ENCODE measurements at places on chromosomes 7 and 10.
A peak's percentile ranks its signal among the peaks of the same experiment; 100 is the strongest.

- no peak for DNase-seq
Measured at GRCh38 chr7:69622014-69622835, 23.9 kb downstream of the AUTS2 start.

DNA sequence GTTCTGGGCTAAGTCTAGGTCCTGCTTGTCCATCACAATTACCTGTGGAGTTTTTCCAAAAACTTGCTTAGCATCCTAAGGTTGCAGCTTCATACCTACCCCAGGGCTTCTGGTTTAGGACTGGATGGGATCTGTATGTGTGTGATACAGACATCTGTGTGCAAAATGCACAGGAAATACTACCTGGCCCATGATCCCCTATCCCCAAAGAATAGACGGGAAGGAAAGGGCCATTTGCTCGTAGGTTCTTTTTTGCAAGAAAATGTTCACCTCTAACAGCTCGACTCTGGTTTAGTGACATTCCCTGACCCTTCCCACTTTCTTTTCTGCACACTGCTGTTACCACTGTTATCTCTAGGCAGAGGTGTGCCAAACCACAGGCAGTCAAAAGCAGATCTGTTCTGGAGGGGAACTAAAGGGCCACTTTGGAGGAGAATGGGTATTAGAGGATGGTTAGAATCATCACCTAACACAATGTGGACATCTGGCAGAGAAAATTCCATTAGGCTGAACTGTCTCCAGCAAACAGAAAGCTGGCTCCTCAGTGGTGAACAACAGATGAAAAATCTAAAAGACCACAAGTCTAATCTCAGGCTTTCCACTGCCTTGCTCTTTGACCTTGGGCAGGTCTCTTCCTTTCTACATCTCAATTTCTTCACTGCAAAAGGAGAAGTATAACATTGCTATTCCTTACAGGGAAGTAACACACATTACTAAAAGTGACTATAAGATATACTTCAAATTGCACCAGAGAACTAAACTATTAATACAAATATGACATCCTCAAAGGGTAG is 107.4 kb downstream of the UBE2H start:
- no peak for DNase-seq

DNA sequence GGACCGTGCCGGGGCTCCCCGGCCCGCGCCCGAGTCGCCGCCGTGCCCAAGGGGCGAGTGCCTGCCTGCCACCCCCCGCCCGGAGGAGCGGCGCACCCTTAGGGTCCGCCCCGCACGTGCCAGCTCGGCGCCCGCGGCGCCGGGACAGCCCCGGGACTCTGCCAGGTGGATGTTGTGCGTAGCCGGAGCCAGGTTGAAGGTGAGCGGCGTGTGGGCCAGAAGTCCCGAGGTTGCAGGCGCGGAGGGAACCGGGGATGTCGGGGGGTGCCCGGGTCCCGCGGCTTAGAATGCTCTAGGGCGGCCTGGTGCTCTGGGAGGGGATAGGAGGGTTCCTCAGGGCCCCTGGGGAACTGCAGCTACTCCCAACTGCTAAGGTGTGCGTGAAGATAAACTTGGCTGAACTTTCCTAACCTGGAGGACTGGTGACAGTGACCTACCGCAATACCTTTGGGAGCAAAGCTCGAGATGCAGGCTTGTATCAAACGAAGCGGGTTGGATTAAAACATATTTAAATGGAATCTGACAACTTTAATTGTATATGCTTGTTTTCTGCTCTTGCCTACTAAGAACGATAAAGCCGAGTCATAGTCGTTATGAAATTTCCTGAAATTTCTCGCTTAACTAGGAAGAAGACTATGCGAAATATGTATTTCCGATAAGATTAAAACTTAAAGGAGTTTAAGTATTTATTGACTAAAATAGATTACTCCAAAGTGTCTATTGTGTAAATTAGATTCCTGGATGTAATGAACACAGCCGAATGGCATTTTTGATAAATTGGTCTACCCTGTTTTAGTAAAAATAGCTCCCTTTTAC is at the start of gene CUX1:
TSS of gene CUX1 (plus strand) at position 156 of the 816 bp plus-strand sequence. CDS start at position 170, 14 bp downstream.
- DNase-seq = peak; percentile 51

DNA sequence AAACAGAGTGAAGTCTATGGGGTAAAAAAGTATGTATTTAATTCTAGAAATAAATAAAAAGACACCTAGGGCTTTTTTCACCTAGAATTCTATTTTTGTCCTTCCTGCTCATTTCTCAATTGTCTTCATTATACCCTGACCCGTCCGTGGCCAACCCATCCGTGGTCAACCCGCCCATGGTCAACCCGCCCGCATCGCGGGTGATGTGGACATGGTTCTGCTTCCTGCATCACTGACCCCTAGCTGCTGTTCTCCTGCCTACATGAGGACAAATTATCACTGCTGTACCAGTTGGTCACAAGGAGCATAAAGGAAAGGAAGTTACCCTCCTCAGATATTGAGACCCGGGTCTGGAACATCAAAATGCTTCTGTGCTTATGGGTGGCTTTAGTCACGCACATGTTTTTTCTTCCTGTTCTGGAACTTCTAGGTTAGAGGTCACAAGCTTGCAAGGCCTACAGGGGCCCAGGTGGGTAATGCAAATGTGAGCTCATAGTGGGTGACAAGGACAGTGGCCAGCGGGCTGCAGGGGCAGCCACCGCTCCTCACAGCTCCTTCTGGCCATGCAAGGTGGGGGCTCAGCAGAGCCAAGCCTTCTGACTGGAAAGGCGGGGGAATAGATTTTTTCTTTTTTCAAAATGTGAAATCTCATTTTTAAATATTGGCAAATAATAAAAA is 15.5 kb downstream of the CAMK2G start:
- no peak for DNase-seq

GRCh38 chr10:79028451-79029010 is 40.2 kb upstream of the ZMIZ1 start:
- DNase-seq = no peak

GRCh38 chr7:112806156-112806555 is 16.0 kb upstream of the TMEM168 start:
- no peak for DNase-seq

DNA sequence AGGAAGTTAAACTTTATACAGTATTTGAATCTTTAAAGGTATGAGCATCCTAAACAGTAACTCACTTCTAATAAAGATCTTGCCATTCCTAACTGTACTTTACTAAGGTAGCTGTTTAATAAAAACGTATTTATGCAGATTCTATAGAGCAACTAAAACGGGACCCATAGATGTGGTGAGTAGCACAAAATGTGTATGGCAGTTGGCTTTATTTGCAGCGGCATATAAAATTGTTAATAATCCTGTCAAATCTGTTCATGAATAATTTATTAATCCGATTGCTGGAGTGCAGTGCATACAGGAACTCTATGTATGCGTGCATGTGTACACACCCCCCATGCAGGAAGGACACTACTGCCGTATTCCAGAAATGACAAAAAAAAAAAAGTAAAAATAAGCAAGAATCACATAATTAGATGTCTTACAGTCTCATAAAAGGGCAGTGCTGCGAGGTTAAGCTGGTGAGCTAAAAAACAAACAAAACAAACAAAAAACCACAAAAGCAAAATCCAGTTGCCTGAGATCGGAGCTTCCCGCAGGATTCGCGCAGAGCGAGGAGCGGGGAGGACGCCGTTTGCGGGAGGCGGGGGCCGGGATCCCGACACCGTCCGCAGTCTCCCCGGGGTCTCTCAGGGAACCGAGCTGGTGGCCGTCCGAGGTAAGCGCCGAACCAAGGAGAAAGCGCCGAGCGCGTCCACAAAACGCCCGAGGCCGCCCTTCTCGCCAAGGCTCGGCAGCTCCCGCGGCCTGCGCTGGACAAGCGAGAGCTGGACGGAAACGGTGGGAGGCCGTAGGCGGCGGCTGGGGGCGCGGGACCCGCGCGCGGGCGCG is 518 bp upstream of the COMMD3 start:
- DNase-seq = no peak

- no peak for DNase-seq
Measured at GRCh38 chr10:72049969-72050781, 38.2 kb downstream of the SPOCK2 start.
